Endothelial cell (in vitro differentiated cells): ENCODE measurements at places on chromosomes 6 and 20. TPM values are rescaled to one million over a fixed set of nuclear protein-coding genes. Genes with fewer than 3 reads are reported as not detected.

DNA sequence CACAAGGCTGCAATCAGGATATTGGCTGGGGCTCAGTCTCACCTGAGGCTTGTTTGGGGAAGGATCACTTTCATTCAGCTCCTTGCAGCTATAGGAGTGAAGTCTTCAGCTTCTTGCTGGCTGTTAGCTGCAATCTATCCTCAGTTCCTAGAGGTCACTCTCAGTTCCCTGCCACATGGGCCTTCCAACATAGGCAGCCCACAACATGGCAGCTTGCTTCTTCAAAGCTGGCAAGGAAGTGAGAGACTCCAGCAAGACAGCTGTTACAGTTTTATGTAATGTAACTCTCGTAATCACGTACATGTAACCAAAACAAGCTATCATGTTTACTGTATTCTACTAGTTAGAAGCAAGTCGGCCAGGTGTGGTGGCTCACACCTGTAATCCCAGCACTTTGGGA, 226.9 kb downstream of the CDC5L start:
- H3K27me3 ChIP-seq: peaks cover 4% of the 10 kb centered on the region
- DNase-seq: no peak
- no peak overlapping the region for H3K27ac ChIP-seq

DNA sequence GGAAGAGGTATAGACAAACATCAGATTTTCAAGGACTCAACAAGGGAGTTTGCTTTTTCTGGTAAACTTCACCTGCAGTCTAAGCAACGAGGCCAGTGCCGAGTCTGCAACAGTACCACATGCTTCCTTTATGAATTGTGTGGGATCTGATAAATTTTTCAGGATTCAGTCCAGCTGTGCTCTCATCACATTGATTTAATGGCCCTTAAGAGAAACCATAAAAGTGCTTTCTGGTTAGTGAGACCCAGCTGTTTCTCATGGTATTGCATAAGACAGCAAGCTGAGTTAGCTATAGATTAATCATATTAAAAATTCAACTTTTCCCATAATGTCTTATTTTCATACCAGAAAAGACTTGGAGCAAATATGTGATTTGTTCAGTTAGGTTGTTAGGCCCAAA, 291.4 kb downstream of the CENPW start:
- H3K27me3 ChIP-seq: no peaks in the 10 kb centered on the region
- no peaks in the 10 kb centered on the region for H3K36me3 ChIP-seq
- DNase-seq: no peak
- no peak overlapping the region for H3K27ac ChIP-seq
- H3K4me1 ChIP-seq: no peaks in the 10 kb centered on the region

DNA sequence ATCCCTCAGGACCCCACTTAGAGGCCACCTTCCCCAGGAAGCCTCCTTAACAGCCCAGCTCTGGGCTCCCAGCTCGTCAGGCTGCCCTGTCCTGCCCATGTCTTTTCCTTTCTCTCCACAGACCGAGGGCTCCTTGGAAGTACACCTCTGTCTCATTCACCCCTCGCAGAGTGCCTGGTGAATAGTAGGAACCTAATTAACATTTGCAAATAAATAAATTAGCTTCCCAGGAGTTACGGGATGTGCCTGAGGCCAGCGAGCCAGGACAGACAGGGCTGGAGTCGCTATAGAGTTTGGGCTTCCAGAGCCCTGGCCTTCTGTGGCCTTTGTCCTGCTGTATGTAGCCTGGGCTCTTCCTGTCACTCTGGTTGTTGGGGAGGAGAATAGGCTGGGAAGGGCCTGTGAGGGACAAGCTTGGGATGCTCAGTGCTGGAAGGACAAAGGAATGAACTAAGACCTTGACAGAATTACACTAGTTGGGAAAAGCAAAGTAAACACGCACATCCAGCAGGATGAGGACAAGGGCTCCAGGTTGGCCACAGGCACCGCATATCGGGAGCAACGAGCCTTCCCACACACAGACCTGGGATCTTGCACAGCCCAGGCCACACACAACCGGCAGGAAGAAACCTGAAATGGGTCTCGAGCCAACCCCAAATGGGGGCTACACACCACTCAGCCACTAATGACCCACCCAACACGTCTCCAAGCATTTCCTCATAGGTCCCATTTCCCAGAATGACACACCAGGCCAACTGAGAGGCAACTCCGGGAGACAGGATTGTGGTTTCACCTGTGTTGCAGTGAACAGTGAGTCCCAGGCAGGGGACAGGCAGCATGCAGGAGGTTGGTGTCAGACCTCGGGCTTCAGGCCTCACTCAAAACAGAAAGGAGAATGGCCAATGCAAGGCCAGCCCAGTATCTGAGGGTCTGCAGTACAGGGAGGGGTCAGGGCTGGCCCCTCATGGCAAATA, 9.7 kb downstream of the MAP1LC3A start:
- peak overlapping the region; percentile 14 for H3K27ac ChIP-seq
- peaks cover 18% of the 10 kb centered on the region for H3K4me1 ChIP-seq
- H3K4me3 ChIP-seq: no peak overlapping the region
- no peak for DNase-seq

GLP1R gene
- total RNA-seq: 42.5 TPM

EYA2 gene
- total RNA-seq: not detected

GRCh38 chr6:13613029-13613594, 2.0 kb upstream of the NOL7 start:
- peaks cover 28% of the 10 kb centered on the region for H3K4me1 ChIP-seq
- no peak overlapping the region for H3K4me3 ChIP-seq
- H3K27ac ChIP-seq: no peak overlapping the region
- peaks cover 18% of the 10 kb centered on the region for H3K36me3 ChIP-seq
- no peak for DNase-seq
- peaks cover 9% of the 10 kb centered on the region for H3K27me3 ChIP-seq

KCNK16 gene
- not detected for total RNA-seq

- H3K4me3 ChIP-seq: no peak overlapping the region
- H3K36me3 ChIP-seq: no peaks in the 10 kb centered on the region
- H3K27ac ChIP-seq: no peak overlapping the region
Observed at GRCh38 chr20:32894026-32894483, 35.3 kb downstream of the EFCAB8 start.

- H3K27ac ChIP-seq: no peak overlapping the region
- DNase-seq: no peak
- H3K36me3 ChIP-seq: peaks cover 6% of the 10 kb centered on the region
- no peaks in the 10 kb centered on the region for H3K27me3 ChIP-seq
- no peaks in the 10 kb centered on the region for H3K4me1 ChIP-seq
- H3K4me3 ChIP-seq: no peak overlapping the region
Observed at GRCh38 chr6:118813775-118814174, 80.2 kb upstream of the ASF1A start.

GRCh38 chr6:5314191-5314865, 53.0 kb downstream of the FARS2 start:
- no peak overlapping the region for H3K27ac ChIP-seq
- H3K36me3 ChIP-seq: no peaks in the 10 kb centered on the region
- H3K4me3 ChIP-seq: no peak overlapping the region
- DNase-seq: no peak

GRCh38 chr6:30169658-30170614, 6.6 kb downstream of the TRIM15 start:
- no peak overlapping the region for H3K27ac ChIP-seq
- DNase-seq: peak; percentile 28
- no peaks in the 10 kb centered on the region for H3K36me3 ChIP-seq
- peaks cover 6% of the 10 kb centered on the region for H3K4me1 ChIP-seq
- no peak overlapping the region for H3K4me3 ChIP-seq

DNA sequence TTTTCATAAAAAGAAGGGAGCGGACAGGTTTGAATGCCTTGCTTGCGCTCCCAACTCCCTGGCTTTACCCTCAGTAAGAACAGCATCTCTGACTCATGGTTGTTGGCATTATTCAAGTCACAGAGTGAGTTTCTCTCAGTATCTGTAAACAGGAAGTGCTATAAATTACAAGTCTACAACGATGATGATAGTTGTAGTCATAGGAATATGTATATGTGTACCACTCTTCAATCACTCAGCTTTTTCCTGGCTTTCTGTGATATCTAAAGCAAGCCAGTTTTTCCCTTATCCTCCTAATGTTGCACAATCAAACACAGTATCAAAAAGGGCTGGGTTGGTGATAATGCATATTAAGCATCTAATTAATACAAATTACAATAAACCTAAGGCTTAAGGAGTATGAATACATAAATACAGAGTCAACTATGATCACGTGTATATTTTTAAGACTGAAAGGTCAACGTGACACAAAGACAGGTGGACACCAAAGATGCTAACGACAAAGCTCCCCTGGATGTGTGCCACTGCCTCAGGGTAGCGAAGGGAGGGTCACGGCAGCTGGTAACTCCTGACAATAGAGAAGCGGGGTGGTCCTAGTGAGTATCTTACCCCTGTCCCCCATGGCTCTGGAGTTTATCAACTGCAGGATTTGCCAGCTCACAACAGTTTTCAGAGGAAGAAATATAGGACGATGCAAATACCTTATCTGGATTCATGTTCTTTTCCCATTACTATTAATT, 202.8 kb downstream of the BTBD9 start:
- no peaks in the 10 kb centered on the region for H3K4me1 ChIP-seq
- H3K27ac ChIP-seq: no peak overlapping the region
- no peak overlapping the region for H3K4me3 ChIP-seq
- DNase-seq: no peak

DNA sequence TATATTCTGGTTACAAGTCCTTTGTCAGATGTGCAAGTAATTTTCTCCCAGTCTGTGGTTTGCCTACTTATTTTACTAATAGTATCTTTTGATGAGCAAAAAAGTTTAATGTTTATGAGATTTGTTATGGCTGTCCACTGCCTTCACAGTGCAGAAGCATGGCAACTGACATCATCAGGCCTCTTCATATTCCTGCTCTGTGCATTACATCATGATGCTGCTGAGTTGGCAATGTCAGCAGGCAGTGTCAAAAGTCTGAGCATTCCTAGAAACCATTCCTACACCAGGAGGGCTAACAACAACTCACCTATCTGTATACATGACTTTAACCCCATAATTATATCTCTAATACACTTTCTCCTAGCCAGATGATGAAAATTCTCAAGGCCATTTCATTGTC, 10.8 kb upstream of the OR2B2 start:
- peaks cover 2% of the 10 kb centered on the region for H3K27me3 ChIP-seq
- no peak overlapping the region for H3K4me3 ChIP-seq
- no peak overlapping the region for H3K27ac ChIP-seq
- H3K4me1 ChIP-seq: peaks cover 3% of the 10 kb centered on the region
- no peaks in the 10 kb centered on the region for H3K36me3 ChIP-seq
- no peak for DNase-seq

POM121L2 gene
- total RNA-seq: 1.3 TPM

- DNase-seq: no peak
- H3K4me1 ChIP-seq: peaks cover 20% of the 10 kb centered on the region
- no peaks in the 10 kb centered on the region for H3K27me3 ChIP-seq
- H3K36me3 ChIP-seq: no peaks in the 10 kb centered on the region
- no peak overlapping the region for H3K27ac ChIP-seq
- H3K4me3 ChIP-seq: no peak overlapping the region
Observed at GRCh38 chr6:104633125-104633524, 226.6 kb downstream of the HACE1 start.

DNA sequence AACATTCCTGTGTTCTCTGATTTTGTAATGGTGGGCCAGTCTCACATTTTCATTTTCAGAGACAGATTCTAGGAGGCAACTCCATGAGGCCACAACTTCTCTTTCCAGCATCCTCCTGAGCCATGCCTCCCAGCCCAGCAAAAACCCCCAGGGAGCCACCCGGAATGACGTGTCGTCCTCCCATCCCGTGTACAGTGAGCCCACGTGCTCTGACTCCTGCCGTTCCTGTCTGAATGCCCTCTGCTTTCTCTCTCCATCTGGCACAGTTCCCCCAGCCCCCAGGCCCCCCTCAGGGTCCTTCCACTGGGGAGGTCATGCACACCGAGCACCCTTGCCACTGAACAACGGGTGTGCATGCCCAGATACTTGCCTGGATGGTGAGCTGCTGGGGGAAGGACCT, 38.0 kb downstream of the C20orf203 start:
- peaks cover 3% of the 10 kb centered on the region for H3K4me1 ChIP-seq
- H3K27ac ChIP-seq: no peak overlapping the region
- DNase-seq: no peak
- H3K4me3 ChIP-seq: no peak overlapping the region
- H3K36me3 ChIP-seq: no peaks in the 10 kb centered on the region
- H3K27me3 ChIP-seq: peaks cover 6% of the 10 kb centered on the region

DNA sequence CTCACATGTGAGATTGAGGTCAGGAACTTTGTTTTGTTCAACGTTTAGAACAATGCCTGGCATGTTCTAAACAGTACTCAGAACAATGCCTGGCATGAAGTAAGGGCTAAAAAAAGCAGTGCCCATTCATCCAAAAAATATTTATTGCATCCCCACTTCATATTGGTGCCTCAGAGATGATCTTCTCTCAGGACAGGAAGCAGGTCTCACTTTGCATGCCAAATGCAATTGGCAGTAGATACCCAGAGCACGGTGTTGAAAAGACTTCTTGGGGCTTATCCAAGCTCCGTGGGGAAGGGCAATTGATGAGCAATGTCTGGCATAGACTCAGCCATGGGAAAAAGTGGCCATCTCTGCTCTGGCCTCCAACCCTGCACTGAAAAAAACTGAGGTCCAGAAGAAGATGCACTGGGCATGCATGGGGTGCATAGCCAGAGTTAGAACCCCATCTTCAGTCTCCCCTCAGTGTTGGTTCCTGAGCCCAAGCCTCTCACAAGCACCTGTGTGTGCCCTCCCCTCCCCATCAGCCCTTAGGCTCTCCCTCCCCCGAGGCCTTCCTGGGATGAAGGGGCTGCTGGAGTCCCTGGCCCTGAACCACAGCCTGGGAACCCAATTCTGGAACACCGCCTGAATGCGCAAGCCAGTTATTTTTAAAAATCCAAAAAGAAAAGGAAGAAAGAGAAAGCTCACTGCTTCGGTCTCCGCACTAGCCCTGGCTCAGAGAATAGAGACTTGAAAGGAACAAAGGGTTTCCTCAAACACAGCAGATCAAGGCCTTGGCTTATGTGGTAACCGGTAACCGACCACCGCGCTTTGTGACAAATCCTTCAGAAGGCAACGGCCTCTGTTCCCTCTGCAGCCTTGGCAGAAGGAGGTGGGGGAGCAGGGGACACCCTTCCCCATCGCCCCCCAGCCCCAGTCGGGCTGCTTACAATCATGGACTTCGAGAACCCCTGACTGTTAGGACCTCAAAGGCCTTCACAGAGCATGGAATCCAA, 78.5 kb upstream of the SIRPA start:
- peaks cover 5% of the 10 kb centered on the region for H3K36me3 ChIP-seq
- peak overlapping the region; percentile 15 for H3K27ac ChIP-seq
- H3K27me3 ChIP-seq: peaks cover 15% of the 10 kb centered on the region
- no peak overlapping the region for H3K4me3 ChIP-seq
- H3K4me1 ChIP-seq: peaks cover 49% of the 10 kb centered on the region

CLVS2 gene
- 0.28 TPM for total RNA-seq

GRCh38 chr6:97203343-97203742, 79.7 kb downstream of the MMS22L start:
- no peaks in the 10 kb centered on the region for H3K4me1 ChIP-seq
- H3K36me3 ChIP-seq: no peaks in the 10 kb centered on the region
